ENCODE measurements at places on chromosomes 1 and 21.

GRCh38 chr1:91024481-91025119 lies 2.8 kb upstream of the ZNF644 start:
- DNase-seq = no peak

DNA sequence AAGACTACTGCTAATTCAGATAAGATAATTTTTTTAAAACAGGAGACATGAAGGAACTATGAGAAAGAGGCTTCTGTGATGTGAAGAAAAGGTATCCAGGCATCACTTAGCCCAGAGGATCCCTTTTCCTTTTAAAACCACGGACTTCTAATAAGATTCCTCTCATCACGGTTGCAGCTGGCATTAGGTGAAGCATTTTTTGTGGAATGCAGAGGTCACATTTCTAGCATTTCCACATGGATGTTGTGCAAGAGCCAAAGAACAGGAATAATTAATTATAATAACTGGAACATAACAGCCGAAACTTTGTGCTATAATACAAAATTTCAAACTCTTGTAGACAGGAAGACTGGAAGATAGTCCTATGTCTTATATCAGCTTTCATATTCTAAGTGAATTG lies 27.6 kb downstream of the CYP2J2 start:
- no peak for DNase-seq

GRCh38 chr21:42302076-42302650 lies 13.0 kb downstream of the TFF3 start:
- DNase-seq = no peak

DNA sequence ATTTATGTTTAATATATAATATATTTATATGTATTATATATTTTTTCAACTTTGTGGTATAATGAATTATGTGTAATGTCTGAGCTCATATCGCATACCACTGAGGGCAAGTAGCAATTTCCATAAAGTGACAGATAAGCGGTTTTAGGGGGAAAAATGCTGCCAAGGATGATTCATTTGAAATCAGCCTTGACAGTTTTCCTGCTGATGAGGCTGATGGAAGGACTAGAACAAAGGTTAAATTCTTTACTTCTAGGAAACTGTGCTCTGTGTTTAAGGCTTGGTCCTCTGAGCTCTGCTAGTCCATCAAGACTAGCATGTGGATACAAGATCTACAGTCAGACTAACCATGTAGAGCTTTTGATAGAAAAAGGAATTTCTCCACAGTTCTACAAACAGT lies 19.3 kb upstream of the DDAH1 start:
- DNase-seq = no peak

DNA sequence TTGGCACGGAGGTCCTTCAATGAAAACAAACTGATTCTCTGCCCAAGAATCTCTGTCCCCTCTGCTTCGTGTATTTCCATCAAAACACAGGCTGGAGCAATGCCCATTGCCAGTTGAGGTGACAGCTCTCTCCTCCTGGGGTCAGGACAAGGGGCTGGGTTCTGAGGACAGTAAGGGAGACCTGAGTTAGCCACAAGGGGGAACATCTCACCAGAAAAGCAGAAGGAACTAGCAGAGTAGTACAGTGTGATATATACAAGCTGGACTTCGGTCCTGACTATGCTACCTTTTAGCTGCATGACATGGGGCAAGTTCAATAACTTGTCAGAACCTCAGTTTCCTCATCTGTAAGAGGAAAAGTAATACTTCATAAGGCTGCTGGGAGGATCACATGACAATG lies 50.3 kb downstream of the SYT2 start:
- no peak for DNase-seq

GRCh38 chr1:47527653-47528272 lies 89.9 kb downstream of the FOXD2 start:
- no peak for DNase-seq

- DNase-seq = no peak
Measured at GRCh38 chr1:8420318-8420717, 102.4 kb downstream of the SLC45A1 start.

GRCh38 chr1:10986525-10986890 lies 25.9 kb upstream of the TARDBP start:
- DNase-seq = no peak

GRCh38 chr1:17820198-17820597 lies 65.1 kb downstream of the ACTL8 start:
- DNase-seq = no peak

DNA sequence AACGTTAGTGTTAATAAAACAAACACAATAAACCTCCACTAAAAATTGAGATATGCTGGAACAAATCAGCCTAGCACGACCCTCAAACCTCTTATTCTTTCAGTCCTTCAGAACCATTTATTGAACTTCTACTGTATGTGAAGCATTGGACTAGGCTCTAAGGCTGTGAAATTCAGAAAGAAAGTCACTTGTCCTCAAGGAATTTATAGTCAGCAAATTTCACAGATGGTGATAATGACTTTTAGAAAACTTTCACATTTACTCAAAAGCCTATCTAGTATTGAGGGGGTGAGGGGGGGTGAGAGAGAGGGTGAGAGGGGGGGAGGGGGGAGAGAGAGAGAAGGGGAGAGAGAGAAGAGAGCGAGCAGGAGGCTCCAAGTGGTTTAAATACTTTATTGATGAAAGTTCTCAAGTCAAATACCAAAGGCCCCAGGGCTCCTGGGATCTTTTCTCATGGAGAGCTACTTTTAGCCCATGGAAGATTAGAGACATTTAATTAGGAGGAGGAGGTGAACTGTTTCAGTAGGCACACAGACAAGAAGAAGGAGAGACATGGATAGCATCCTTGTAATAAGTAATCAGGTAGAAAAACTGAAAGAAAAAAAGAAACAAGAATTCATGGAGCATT lies 66.3 kb upstream of the SSX2IP start:
- DNase-seq = no peak

DNA sequence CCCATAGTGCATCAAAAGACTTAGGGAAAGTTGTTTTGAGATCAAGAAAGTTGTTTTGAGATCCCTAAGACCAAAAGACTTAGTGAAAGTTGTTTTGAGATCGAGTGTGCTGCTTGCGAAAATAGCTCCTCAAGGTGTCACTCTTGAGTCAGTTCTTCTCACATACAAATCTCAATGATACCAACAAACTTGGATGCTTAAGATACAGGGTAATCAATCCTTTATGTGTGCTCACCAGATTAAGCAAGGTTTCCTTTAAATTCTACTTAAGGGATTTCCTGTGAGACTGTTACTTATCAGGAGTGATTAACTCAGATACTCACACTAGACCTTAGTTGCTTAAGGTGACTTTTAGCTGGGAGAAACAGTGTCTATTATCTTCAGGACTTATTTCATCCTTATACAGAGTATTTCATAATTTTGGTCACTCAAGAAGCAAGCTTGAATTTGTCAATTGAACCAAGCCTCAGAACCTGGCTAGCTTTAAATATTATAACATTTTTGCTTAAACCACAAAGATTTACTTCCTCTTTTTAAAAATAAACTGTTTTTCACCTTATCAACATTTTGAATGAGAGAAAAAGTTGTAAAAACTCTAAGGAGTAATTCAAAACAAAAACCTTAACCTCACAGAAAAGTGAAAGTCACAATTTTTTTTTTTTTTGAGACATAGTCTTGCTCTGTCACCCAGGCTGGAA lies 8.0 kb upstream of the RLF start:
- DNase-seq = no peak

DNA sequence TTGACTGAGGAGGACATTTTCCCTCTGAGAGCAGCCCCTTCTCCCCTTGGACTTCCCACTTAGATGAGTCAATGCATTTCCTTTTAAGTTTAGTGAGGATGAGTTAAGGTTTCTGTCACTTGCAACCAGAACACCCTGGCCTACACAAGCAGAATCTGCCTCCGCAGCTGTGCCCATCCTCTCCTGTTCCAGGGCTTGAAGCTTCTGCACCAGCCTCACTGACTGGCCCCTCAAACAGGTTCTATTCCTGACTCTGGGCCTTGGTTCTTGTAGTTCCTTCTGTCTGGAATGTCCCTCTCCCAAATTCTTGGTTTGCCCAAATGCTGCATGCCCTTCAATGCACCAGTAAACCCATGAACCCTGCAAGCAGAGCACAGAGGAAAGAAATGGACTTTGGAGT lies 394.4 kb downstream of the PTPRU start:
- no peak for DNase-seq

DNA sequence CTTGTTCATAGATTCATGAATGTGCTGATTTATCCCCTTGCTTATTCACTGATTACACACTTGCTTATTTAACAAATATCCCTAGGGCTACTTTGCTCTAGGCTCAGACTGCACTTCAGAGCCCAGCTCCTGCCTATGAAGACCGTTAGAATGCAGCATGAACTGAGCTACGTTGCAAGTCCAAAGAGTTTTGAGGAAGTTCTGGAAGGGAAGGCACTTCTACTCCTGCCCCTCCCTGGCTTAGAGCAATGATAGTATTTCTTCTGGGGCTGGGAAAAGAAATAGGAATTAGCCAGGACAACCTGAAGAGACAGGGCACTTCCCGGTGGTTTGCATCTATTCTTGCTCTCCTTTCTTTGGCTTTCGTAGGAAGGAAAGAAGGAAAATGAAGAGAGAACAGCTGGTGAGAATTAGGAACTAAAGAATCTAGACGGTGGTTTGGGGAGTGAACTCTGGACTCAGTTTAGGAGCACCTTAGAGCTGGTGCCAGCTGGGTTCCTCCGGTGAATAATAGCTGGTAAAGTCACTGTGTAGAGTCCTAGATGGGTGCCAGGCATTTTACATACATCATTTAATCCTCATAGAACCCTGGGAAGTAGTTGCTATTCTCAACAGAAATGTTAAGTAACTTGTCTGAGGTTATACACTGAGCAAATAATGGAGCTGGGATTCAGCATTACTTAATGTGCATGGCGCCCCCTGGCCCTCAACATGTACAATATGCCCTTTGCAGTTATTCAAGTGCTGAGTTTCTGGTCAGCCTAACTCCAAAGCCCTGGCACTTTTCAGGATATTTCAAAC lies 65.9 kb downstream of the NDUFS5 start:
- no peak for DNase-seq

- no peak for DNase-seq
Measured at GRCh38 chr1:14189381-14189780, 409.1 kb upstream of the KAZN start.

DNA sequence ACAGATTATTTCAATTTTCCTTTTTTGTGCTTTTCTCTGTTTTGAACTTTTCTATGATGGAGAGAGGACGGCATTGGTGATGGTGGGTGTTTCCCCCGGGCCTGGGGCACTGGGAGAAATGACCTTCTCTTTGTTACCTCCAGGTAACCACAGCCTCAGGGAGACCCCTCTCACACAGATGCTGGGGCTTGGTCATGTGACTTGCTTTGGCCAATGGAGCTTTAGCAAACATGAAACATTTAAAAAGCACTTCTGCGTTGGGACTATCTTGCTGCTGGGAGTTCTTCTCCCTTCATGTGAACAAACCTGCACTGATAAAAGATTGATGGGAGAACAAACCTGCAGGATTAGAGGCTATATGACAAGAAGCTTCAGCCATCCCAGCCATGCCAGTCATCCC lies 122.9 kb downstream of the NGF start:
- no peak for DNase-seq

DNA sequence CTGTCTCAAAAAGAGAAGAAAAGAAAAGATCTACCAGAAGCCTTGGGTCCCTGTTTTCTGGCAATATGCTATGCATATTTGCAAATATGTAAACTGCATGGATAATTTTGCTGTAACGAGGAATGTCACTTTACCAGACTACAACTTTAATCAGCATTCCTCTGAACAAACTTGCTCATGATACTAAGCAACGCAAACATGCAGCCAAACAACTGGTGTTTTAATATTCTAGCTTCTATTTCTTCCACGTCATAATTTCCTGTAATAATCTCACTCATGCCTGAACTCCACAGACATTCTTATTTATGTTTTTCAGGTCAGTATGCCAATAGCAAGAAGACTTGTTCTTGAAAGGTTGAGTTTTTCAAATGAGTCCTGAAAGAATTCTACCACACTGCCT lies 114.1 kb downstream of the SIM2 start:
- no peak for DNase-seq

DNA sequence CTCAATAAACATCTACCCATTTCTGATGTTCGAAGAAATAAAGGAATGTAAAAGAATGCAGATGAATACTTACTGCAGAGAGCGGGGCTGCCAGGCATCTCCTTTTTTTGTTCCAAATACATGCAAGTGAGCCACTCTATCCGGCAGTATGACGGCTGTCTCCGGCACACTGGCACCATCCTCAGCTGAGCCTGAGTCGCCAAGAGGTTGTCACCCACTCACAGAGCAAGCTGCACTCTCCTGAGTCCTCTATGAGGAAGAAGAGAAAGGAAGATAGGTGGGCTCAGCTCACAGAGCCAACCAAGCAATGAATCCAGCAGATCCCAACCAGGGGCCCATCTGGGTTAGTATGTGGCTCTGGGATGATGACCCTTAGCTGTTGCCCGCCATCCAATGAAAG lies 65.3 kb downstream of the CD46 start:
- no peak for DNase-seq

DNA sequence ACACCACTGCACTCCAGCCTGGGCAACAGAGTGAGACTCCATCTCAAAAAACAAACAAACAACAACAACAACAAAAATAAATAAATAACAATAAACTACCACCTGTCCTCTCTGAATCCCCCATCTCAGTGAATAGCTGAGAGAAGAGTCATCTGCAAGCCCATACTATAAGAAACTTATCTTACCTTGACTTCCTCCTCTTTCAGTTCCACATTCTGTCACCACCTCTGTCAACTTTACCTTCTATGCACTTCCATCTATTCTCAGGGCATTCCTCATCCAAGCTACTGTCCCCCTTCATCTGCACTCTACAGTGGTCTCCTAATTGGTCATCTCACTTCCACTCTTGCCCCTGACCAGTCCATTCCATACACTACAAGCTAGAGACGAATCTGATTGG lies 58.1 kb downstream of the KIAA0040 start:
- no peak for DNase-seq

DNA sequence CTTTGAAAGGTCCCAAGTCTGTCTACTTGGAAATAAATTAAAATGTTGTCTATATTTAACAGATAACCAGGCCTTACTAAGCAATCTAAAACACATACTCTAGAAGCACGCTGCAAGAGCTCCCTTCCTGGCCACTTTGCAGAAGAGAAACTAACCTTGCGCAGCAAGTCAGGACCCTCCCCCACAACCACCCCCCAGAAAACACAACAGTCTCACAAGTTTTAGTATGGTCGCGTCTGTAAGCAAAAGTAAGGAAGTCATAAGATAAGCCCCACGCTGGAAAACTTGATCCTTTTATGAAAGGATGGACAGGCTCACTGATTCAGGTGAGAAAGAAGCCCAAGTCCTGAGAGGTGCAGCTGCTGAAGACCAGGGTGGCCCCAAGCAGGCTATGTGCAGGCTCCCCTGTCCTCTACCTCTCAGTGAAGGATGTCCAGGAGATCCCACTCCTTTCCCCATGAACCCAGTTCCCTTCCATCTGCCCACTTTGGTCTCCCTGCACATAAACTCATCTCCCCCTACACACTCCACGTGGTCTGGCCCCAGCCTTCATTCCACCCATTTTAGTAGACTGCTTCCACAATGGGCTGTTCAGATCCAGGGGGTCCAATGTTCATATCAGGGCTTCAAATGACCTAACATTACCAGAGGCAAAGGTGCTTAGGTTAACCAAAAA lies 23.8 kb downstream of the HIVEP3 start:
- DNase-seq = no peak

Data from brain pericyte (primary cell).